ENCODE measurements at places on chromosomes 5 and 9.

- DNase-seq: no peak
Observed at GRCh38 chr9:115335439-115335838, 217.5 kb upstream of the TNC start.

GRCh38 chr5:112930082-112930344 lies 8.0 kb upstream of the REEP5 start:
- no peak for DNase-seq

- no peak for DNase-seq
Observed at GRCh38 chr5:32708949-32709348, 2.2 kb upstream of the NPR3 start.

- DNase-seq: peak; percentile 20
Observed at GRCh38 chr9:97703437-97704344, 6.6 kb upstream of the XPA start.

GRCh38 chr9:133528876-133529241 lies 4.1 kb upstream of the MYMK start:
- DNase-seq: no peak

- no peak for DNase-seq
Observed at GRCh38 chr5:78621291-78621738, 27.3 kb downstream of the LHFPL2 start.

GRCh38 chr5:175236176-175236575 lies 207.8 kb downstream of the DRD1 start:
- no peak for DNase-seq

DNA sequence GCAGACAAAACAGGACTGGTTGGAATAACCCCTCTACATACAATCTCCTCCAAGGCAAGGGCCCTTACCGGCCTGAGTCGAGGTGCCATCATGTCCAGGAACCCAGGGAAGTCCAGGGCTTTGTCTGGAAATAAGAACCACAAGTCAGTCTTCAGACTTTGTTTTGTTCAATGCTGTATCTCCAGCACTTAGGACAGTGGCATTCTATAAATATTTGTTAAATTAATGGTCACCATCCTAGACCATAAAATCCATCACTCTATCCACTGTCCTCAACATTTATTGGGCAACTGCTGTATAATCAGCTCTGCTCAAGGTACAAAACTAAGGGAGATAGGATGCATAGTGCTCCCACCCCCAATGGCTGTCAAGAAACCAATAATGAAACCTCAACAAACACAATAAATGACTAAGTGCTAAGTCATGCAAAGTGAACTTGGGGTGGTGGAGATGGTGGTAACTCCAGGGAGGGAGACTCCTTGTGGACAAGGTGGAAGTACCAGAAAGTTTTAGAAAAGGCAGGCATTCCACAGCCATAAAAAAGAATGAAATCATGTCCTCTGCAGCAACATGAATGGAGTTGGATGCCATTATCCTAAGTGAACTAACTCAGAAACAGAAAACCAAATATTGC lies 5.0 kb downstream of the RELL2 start:
- no peak for DNase-seq

- DNase-seq: no peak
Observed at GRCh38 chr5:1347571-1347970, 2.7 kb upstream of the CLPTM1L start.

DNA sequence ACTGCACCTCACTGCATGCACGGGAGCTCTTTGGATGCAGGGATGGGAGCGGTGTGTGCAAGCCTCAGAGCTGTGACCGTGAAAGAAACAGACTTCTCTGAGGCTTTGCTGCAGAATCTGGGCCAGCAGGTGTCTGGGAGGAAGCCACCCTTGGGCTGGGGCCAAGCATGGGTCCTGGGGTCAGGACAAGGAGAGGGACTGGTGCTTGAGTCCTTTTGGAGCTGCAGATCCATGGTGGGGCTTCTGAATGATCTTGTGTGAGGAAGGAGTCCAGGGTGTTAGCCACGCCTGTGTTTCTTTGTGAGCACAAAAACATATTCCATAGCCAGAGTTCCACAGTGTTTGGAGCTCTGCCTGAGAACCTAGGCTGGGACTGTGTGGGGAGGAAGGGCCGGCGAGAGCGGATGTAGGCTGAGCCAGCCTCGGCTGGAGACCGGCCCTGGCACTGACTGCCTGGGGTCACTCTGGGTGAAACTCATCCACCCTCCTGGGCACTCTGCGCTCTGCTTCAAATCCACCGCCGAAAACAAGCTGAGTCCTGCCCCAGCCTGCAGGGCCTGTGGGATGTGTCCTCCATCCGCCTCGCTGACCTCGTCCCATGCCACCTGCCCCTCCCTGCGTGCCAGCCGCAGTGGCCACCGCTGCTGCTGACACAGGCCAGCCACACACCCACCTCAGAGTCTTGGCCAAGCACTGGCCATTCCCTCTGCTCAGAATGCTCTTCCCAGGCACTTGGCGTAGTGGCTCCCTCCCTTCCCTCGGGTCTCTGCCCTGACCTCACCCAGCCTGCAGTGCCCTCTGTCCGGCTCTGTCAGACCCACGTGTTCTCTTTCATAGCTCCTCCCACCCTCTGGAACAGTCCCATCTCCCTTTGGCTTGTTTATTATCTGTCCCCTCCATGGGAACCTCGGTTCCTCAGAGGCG lies 26.7 kb downstream of the ERGIC1 start:
- DNase-seq: no peak

- DNase-seq: no peak
Observed at GRCh38 chr5:77249475-77249874, 39.0 kb downstream of the PDE8B start.

DNA sequence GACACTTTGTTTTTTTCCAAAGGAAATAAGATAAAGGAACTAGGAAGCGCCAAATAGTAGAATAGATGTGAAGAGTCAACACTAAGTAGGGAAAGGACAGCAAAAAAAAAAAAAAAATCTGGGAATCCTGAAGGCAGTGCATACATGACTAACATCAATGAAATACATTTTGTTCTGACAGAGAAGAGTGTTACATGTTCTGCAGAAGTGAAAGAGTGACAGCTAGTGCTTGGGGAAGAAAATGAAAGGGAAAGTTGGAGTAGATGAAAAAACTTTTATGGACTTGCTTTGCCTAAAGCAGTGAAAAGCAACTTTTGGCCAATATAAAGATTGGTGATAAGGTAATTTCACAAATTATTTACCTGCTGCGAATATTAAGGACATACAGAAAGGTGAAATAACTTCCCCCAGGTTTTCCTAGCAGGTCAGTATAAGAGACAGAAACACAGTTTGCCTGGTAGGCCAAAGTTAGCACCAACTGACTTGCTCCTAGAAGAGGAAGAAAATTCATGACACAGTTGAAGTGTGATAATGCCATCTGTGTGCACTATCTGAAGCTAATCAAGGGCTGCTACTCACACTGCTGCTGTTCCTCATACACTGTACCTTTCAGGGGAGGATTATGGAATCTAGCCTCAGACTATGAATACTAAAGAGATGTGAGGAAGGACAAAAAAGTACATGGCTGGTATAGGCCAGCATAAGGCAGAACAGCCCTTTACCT lies 38.6 kb downstream of the RANBP6 start:
- DNase-seq: no peak

DNA sequence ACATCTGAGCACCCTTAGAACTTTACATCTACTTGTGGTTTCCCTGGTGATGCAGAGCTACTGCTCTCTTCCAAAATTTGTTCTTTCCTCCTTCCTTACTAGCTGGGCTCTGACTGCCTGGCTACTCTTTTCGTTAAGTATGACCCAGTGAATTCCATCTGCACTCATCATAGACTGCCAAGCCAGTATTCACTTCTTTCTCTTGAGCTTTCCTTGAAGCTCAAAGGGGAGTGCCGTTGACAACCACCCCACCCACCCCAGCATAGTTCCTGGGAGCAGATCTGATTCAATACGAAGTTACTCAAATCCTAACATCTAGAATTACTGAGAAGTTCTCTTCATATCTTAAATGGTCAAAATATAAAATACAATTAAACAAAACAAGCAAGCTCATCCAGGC lies 190.5 kb downstream of the ADAMTS12 start:
- DNase-seq: no peak

GRCh38 chr9:78972303-78972999 lies 599.3 kb upstream of the TLE4 start:
- no peak for DNase-seq

DNA sequence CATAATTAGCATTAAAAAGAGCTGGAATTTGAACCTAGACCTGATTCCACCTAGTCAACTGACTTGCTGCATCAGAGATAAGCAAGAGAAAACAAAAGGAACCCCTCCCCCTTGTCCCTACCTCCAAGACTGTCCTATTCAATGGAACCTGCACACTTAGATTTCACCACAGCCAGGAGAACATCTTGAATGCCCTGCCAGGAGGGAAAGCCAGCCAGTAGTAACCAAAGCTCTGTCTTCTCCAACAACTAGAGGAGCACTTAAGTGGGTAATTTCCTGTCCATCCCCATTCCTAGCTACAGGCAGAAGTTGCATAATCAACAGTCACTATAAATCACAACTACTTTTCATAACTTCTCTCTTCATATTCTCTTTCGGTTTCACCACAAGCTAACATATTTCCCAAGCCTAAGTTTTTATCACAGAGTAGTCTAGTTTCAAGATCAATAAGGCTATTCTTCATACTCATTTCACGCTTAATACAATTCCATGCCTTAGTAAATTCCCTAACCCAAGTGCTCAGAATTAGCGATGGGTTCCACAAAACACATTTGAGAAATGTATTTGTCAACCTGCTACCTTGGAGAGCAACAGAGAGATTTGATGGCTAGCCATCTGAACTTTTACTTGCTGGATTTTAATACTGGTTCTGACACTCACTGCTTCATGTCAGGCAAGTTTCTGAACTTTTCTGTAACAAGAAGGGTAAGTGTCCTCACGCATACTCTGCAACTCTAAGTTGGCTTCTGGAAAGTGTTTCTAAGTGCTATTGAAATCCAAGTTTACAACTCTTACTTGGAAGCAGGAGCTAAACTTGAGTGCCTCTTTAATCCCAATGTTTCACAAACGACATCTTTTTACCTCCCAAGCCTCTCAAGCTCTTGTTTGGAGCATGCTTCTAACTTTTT lies 2.0 kb downstream of the DENND1A start:
- DNase-seq: no peak

GRCh38 chr5:61202213-61202612 lies 39.9 kb upstream of the SMIM15 start:
- DNase-seq: no peak

GRCh38 chr5:154395407-154396106 lies 50.2 kb upstream of the SAP30L start:
- DNase-seq: no peak

GRCh38 chr5:150397146-150397781 lies 15.4 kb downstream of the CD74 start:
- DNase-seq: no peak

DNA sequence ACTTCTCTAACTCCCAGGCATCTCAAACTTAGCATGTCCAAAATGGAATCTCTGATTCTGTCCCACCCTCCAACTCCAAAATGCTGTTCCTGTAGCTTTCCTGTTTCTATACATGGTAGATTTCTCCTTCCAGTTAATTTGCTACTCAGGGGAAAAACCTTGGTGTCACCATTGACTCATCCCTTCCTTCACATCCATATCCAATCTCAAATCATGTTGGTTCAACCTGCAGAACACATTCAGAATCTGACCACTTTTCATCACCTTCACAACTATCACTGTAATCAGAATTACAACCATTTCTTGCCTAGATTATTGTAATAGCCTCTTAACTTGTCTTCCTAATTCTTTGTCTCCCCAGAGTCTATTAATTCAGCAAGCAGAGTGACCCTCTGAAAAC lies 10.8 kb downstream of the RIOK2 start:
- DNase-seq: no peak

All from activated CD4-positive, alpha-beta T cell treated with anti-CD3 and anti-CD28 coated beads for 4 hours (primary cell).